Fibroblast of villous mesenchyme (primary cell): ENCODE measurements at places on chromosomes 11 and 22. TPM values are rescaled to one million over a fixed set of nuclear protein-coding genes. Genes with fewer than 3 reads are reported as not detected.
A peak's percentile ranks its signal among the peaks of the same experiment; 100 is the strongest.

DNA sequence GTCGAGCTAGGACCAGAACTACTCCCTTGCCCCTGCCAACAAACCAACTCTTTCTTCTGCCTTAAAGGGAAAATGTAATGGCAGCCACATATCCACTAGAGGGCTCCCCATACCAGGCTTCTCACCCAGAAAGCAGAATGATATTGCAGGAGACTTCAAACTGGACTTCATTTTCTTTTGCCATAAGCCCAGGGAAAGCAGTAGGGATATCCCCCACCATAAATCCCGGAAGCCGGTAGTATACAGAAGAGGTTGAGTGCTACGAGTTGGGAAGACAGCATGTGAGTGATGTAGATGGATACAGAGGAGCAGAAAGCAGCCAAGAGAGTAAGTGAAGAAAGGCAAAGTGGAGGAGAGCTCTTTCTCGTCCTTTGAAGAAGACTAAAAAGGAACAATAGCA, 12.1 kb downstream of the PLAAT5 start:
- DNase-seq = peak; percentile 88

GRCh38 chr11:17699147-17700114, 19.9 kb upstream of the MYOD1 start:
- DNase-seq = peak; percentile 62

- DNase-seq = peak; percentile 5
Observed at GRCh38 chr11:7605186-7605943, 67.9 kb downstream of the CYB5R2 start.

DNA sequence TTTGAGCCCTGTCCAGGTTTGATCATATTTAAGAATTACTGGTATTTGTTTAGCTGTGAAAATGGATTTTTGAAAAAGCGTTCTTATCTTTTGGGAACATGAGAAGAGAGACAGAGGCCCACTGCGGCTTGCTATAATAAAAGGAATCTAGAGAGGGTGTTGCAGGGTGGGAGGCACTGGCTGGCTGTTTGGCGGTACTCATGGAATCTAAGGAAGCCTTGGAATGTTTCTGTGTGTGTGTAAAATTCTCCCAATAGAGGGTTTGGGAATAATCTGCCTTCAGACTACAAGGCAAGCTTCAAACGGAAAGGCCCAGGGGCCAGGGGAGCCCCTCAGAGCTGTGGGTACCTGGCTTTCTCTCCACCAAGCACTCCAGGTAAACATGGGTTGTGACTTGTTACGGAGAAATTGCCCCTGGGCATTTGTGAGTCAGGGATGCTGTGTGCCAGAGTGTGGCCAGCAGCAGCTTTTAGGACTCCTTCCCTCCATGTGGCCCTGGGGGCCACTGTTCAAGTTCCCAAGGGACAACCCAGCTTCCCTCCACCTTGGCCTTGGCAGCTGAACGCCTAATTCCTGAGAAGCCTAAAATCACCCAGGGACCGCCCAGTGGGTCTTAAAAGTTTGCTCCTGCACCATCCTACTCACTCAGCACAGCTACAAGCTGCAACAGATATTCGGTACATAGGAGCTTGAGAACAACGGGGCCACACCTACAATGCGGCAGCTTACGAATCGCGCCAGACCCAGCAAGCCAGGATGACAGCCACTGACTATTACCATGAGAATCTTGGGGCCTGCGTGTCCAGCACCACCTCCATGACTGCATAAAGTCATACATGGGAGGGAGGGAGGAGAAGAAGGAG, 14.1 kb upstream of the SYT8 start:
- DNase-seq = no peak

GRCh38 chr11:73225001-73225686, 7.1 kb downstream of the P2RY2 start:
- no peak for DNase-seq

- DNase-seq = peak; percentile 80
Observed at GRCh38 chr11:65446446-65447277, 24.1 kb downstream of the NEAT1 start.

- DNase-seq = no peak
Observed at GRCh38 chr11:77435972-77436371, 37.9 kb downstream of the PAK1 start.

DNA sequence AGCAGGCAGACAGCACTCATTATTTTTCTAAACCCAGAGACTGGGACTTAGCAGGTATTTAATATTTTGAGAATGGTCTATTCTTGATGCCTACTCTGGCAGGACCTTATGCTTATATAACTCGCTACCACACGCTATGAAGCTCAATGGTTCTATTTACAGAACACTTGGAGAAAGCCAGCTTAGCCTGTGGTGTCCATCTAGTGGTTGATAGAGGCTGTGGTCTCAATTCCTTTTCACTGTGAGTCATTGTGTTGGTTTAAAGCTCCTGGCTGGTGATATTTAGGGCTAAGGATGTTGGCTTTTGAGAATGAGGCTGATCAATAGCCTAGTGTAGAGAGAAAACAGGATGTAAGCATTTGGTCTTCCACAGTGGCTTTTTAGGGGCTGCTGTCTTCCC, 206.4 kb downstream of the DBX1 start:
- DNase-seq = peak; percentile 73

GRCh38 chr11:32987851-32988250, 27.8 kb upstream of the DEPDC7 start:
- DNase-seq = no peak

GRCh38 chr22:43643387-43643786, 168.7 kb downstream of the EFCAB6 start:
- DNase-seq = no peak

GRCh38 chr11:32183512-32183911, 92.6 kb downstream of the RCN1 start:
- no peak for DNase-seq

GRCh38 chr11:62880231-62880802, 379 bp upstream of the SLC3A2 start:
- peak; percentile 67 for DNase-seq

GRCh38 chr11:26229257-26229656, 102.7 kb upstream of the ANO3 start:
- peak; percentile 87 for DNase-seq

GRCh38 chr22:49992921-49993648, 19.5 kb downstream of the IL17REL start:
- peak; percentile 58 for DNase-seq

- no peak for DNase-seq
Observed at GRCh38 chr11:36155770-36156160, 133.5 kb downstream of the COMMD9 start.

BTG4 gene
- total RNA-seq = not detected in 2 replicates

MS4A6E gene
- not detected in 2 replicates for total RNA-seq

PICK1 gene
- total RNA-seq = 14.2 TPM in 2 replicates

KCNE3 gene
- total RNA-seq = under 0.01 and 0.64 TPM in 2 replicates

NOX4 gene
- total RNA-seq = 5.2 and 9.3 TPM in 2 replicates

CATSPER1 gene
- under 0.01 and 0.43 TPM in 2 replicates for total RNA-seq

POU2AF2 gene
- not detected in 2 replicates for total RNA-seq

HMBS gene
- 11.2 and 13.2 TPM in 2 replicates for total RNA-seq
